ENCODE measurements at places on chromosomes 11 and 22.

DNA sequence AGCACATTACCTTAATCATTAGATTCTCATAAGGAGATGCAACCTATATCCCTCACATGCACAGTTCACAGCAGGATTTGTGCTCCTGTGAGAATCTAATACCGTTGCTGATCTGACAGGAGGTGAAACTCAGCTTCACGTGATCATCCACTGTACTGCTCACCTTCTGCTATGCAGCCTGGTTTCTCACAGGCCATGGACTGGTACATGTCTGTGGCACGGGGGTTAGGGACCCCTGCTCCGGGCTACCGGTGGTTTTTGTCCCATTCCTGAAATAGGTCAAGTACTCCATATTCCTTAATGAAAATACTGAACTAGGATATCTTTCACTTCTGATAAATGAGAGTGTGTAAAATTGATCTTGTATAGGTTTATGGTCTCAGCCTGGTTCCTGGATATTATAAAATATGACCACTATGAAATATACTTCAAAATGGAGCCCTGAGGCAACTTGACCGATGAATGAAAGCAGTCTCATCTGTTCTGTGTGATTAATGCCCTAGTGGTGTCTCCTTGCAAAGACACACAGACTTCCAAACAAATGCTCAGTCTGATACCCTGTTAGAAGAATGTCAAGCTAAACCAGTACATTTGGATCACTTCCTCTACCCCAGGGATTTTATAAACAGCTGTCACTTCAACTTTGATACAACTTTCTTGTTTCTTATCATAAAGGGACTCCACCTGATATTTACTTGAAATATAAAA is 492.9 kb upstream of the ANO3 start:
- DNase-seq: no peak

DNA sequence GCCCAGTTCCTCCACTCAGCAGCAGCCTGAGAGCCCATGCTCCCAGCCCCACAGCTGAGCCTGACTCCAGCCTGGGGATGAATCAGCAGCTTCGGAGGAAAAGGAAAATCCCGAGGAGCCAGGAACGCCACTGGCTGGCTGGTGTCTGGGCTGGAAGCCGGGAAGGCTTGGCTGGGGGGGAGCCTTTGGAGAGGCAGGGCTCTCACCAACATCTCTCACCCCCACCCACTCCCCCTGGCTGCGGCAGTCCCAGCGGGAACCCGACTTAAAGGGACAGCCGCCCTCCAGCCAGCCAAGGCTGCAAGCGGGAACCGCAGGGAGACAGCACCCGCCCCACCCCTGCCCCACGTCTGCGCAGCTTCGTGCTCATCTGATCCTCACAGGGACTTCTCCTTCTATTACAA is 28.4 kb downstream of the KIAA0930 start:
- no peak for DNase-seq

DNA sequence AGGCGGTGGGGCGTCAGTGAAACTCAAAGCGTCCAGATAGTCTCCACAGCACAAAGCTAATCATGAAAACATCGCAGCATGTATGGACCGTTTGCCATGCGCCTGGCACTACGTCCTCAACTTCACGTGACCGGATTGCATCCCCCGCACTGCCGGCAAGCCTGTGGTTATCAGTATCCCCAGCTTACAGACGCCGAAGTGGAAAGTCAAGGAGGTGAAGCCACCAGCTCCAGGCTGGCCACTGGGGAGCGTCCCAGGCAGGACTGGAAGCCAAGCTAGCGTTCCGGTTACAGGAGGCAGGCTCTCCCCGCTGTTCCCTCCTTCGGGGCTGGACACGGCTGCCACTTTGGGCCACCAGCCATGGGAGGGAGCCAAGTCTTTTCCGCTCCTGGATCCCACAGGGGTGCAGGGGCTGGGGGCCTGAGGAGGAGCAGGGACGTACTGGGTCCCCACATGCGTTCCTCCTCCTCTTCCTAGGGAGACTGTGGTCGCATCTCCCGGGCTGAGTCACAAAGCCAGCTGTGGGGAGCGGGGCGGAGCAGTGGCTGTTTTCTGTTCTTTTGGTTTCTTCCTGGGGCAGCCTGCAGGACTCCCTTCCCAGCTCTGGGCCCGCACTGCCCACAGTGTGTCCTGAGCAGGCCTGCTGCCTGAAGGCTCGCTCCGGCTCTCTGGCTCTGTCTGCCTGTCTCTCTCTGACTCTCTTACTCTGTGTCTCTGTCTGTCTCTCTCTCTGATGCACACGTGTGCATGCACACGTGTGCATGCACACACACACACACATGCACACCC is 4.3 kb upstream of the OSBPL5 start:
- DNase-seq: no peak

GRCh38 chr22:19871845-19872778 is 17.4 kb upstream of the GNB1L start:
- DNase-seq: no peak

GRCh38 chr11:65066315-65066714 is 8.0 kb upstream of the NAALADL1 start:
- no peak for DNase-seq

GRCh38 chr11:62115085-62115694 is 8.6 kb upstream of the INCENP start:
- DNase-seq: no peak
